ENCODE measurements at places on chromosomes 4 and X. TPM values are rescaled to one million over a fixed set of nuclear protein-coding genes. Genes with fewer than 3 reads are reported as not detected.

The FABP2 gene
- not detected for total RNA-seq

The VCX3B gene
- not detected for total RNA-seq

The SUPT20HL1 gene
- total RNA-seq: not detected

DNA sequence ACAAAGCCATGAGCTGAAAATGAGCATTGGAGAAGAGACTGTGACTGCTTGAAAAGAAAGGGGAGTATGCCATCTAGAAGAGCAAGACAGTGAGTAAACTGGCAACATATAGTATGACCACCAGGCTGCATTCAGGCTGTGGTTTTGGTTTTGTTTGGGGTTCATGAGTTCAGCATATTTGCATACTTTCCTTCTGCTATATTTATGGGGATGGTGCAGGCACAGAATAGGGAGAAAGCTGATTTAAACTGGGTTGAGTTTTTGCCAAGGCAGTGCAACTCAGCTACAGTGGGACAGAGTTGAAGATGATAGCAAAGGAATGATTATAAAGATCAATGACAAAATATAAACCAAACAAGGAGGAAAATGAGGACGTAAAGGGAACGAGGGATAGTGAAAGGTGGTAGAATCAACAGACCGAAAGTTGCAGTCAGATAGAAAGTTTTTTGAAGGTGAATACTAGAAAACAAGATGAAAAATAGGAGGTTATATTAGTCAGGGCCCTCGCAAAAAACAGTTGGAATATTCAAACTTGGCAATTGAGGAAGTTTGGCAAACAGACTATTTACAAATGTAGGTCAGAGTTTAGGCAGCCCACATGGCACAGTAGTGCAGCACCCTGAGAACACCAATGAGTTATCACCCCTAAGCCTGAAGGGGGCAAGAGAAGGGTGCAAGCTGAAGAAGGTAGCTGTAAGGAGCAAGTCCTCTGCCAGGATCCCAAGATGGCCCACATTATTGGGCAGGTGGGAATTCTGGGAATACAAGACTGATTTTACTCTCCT lies 114.8 kb upstream of the MAP9 start:
- no peak for DNase-seq

The ESX1 gene
- not detected for total RNA-seq

- peak; percentile 71 for DNase-seq
These were observed 50.1 kb downstream of the FBXW7 start for GRCh38 chr4:152485726-152486276.

The RIPPLY1 gene
- total RNA-seq: 0.10 TPM
